ENCODE measurements at places on chromosomes 1 and 21.

GRCh38 chr1:182080955-182081582, 19.6 kb upstream of the ZNF648 start:
- no peak for DNase-seq

- DNase-seq: no peak
Observed at GRCh38 chr1:161840363-161840762, 74.2 kb downstream of the ATF6 start.

DNA sequence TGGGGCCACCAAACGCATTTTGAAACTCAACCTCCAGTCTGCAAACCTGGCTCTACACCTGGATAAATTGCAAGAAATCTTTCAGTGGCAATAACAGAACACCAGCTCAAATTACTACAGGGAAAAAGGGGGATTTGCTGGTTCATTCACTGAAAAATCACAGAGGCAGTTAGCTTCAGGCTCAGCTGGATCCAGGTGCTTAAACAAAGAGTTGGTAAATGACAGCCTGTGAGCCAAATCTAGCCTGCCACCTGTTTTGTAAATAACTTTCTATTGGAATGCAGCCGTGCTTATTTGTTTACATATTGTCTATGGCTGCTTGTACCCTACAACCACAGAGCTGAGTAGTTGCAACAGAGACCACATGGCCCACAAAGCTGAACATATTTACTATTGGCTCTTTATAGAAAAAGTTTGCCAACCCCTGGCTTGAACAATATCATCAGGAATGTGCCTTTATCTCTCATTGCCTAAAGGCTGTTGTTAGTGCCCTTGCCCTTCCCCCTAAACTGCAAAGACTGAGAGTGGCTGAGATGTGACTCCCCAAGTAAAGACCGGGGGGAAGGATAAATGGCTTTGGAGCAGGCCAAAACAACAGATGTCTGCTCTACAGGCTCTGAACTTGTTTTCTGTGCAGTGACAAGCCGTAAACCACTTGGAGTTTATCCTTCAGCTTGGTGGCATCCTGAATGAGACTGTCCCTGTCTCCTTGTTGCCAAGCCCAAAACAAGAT, 21.5 kb upstream of the PTPRF start:
- no peak for DNase-seq

- no peak for DNase-seq
Observed at GRCh38 chr1:115282807-115283208, 55.2 kb downstream of the NGF start.

- no peak for DNase-seq
Observed at GRCh38 chr1:9294405-9294773, 1.7 kb downstream of the SPSB1 start.

DNA sequence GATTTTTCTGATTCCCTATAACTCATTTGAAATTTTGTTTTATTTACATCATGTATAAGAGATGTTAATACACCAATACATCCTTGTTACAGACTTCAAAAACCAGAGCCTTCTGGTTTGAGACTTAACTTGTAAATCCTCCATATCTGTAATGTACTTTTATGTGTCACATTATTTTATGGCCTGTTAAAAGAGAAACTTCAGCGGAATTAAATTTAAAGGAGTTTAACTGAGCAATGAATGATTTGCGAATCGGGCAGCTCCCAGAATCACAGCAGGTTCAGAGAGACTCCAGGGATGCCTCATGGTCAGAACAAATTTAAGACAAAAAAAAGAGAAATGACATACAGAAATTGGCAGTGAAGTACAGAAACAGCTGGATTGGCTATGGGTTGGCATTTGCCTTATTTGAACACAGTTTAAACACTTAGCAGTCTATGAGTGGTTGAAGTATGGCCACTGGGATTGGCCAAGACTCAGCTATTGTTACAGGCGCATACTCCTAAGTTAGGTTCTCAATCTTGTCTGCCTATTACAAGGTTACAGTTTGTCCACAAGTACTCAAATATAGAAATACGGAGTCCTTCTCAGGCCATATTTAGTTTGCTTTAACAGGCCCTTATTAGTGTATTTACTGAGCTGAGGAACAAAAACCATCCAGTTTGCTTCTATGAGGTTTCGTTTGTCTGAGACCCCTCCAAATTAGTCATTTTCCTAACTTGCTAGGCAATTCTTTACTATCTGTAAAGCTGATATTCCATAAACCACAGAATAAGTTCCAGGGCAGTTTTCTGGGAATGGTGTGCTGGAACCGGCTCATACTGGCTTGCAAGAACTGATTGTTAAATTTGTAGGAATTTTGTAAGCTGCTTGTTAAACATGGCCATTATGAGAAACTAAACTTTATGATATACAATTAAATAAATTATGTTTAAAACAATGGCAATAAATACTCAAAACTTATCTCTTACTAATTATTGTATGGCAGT, 56.2 kb upstream of the WDR26 start:
- DNase-seq: no peak

- DNase-seq: no peak
Observed at GRCh38 chr1:86782482-86782881, 78.1 kb downstream of the SH3GLB1 start.

- no peak for DNase-seq
Observed at GRCh38 chr1:11670747-11671146, 6.7 kb downstream of the FBXO6 start.

GRCh38 chr1:200062143-200062542, 34.6 kb downstream of the NR5A2 start:
- no peak for DNase-seq

GRCh38 chr1:235455823-235456222, 48.4 kb downstream of the B3GALNT2 start:
- no peak for DNase-seq

DNA sequence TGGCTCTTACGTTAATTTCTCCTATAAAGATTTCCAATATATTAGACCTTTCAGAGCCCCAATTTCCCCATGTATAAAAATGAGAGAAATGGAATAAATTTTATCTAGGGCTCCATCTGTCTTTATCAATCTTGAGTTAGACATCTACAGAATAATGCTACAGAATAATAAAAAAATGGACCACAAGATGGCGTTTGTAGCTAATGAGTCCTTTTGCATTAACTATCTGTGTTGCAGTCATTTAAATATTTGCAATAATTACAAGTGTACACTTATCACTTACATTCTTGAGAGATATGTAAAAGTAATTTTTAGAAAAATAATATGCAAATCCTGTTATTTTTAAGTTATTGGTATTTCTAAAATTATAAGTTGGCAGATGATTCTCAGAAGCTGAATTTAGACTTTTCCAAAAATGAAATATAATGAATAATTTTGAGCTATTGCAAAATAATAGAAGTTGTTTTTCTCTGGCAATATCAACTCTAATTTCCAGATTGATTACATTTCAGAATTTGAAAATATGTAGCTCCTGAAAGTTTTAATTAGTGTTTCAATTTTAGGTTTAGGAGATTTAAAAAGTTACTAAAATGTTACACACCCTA, 87.7 kb downstream of the SNX7 start:
- peak; percentile 23 for DNase-seq

DNA sequence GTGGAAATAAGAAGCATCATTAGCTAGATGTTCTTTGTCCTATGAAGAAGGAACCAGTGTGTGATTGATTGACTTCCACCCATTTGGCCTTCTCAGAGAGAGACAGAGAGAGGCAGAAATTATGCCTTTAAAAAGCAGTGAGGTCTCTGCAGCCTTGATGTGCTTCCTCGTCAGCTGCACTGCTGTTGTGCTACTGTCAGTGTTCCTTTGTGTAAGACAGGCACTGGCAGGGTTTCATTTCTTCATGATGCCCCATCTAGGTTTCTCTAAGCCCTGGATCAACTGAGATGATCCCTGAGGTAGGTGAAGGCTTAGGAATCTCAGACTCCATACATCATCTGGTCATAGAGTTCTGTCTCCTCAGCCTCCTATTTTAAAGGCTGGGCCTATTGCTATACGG, 34.9 kb downstream of the GPR3 start:
- DNase-seq: no peak

- no peak for DNase-seq
Observed at GRCh38 chr1:15323989-15324868, 77.2 kb downstream of the FHAD1 start.

DNA sequence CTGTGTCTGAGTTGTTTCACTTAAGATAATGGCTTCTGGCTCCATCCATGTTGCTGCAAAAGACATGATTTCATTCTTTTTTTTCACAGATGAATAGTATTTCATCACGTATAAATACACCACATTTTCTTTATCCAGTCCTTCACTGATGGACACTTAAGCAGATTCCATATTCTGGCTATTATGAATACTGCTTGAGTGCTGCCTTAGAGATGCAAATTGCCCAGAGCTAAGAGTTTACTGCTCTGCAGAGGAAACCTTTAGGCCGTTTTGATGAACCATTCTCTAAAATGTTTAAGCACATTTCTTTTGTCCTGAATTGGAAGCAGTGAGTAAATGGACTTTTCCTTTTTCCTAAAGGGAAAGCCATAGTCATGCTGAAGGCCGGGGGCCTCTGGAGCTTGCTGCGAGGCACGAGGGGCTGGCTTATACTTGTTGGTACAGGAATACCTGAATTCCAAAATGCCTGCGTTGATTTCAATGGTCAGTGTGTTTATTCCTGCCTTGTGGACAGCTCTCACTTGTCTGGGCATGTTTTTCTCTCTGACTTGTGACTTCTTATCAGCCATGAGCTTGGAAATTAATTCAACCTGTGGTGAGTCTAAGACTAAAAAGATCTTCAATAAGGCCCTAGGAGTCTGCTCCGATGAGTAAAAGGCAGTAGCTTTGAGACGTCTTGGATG, 201.0 kb upstream of the MAP1LC3C start:
- DNase-seq: no peak

DNA sequence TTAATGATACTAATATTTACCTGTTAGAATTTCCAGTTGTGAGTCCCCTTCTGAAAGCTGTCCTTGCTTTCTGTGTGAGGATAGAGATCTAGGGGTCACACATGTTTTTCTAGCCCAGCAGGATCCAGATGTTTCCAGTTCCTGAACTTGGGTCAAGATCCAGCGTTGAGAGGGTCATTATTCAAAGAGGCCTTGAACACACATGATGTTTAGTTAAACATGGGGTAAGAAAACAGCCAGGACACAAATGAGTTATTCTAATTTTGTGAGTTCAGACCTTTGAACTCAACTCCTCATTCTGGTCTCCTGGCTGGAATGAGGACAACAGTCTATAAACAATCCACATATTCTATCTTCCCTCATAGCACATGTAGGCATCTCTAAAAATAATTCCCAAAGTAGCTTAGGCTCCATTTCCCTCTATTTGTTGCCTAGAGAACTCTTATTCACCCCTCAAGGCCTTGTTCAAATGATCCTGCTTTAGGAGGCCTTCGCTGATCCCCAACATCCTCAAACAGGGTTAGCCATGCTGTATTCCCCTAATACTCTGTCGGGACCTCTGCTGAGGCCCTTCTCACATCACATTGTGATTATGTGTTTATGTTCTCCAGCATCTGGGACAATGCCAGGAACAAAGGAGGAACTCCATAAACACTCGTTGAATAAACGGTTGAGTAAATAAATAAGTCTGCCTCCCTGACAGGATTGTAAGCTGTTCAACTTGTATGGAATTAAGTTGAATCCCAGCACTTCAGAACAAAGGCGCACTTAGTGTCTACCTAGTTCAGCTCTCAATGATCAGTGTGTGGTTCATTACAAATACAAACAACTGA, 15.0 kb upstream of the KCNN3 start:
- DNase-seq: no peak

DNA sequence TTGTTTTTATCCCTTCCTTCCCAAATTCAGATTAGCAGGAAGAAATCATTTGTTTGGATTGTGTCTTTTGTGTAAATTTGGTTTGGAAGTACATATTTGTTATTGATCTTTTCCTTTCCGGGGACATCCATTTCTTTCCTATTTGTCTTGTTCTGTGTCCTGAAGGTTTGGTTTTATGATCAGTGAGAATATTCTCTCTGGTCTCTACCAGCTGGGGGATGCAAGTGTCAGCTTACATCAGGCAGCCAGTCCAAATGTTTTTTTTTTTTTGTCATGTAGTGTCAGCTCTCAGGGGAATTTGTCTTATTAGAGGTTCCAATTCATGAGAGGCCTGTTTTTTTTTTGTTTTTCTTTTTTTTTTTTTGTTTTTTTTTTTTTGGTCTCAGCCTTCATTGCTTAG, 479.2 kb upstream of the LRRC7 start:
- no peak for DNase-seq

DNA sequence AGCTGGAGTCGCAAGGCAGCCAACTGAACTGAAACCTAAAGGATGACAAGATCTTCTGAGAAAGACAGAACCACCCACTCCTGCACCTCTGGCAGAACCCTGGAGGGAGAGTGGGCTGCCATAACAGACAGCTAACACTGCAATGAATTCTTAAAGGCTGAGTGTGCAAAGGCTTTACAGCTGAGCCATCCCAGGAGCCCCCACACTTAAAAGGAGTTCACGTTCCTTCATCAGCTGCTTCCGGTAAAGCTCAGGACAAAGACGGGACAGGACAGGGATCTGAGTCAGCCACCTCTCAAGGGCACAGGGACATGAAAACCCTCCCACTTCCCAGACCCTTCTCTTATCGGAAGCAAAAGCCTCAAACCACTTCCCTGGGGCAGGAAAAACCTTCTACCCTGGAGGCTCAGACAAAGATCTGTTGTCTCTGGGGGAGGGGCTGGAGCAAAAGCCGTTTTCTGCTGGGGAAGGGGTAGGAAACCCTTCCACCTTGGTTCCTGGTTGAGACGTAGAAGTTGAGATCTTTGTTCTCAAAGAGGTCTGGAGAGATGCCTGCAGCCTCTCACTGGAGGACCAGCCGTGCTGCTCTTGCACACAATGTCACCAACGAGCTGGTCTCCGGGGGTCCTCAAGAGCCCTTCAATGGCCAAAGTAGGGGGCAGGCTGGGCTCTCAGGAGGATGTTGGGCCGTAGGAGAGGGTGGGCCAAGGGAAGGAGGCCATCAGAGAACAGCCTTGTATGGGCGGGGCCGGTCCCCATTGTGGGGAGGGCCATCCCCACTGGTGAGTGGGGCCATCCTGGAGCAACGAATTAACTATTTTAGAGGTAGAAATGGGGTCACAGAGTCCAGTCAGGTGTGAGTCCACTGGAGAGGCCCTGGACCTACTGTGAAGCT, 452.4 kb downstream of the PTPRU start:
- DNase-seq: no peak

- no peak for DNase-seq
Observed at GRCh38 chr1:32701421-32701911, 1.1 kb downstream of the SYNC start.

GRCh38 chr1:237562242-237562823, 328.4 kb downstream of the ZP4 start:
- no peak for DNase-seq

GRCh38 chr1:41612953-41613352, 128.5 kb upstream of the EDN2 start:
- no peak for DNase-seq

DNA sequence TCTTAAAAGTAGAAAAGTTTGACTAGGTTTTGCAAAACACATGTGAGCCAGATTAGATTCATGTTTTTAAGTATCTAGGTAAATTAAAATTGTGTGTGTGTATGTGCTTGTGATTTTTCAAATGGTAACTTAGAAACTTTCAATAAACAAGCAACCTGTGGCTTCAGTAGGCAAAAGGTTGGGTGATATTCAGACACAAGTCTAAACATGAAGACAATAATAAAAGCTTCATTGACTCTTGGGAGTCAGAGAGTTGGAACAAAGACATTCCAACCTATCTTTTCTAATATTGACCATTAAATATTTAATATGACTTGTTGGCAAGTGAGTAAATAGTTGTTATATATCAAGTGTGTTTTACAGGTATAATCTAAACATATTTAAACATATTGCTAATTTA, 1049.6 kb upstream of the ADGRL4 start:
- DNase-seq: no peak

Measured in CD4-positive, alpha-beta memory T cell (primary cell).